Bone marrow (tissue), 2 donors: ENCODE measurements at places on chromosomes 13 and 19.

GRCh38 chr19:50925734-50926133 lies 14.5 kb upstream of the KLK4 start:
- no peak for DNase-seq

- DNase-seq: no peak
These were observed 24.4 kb upstream of the GPR12 start for GRCh38 chr13:26784704-26785639.

DNA sequence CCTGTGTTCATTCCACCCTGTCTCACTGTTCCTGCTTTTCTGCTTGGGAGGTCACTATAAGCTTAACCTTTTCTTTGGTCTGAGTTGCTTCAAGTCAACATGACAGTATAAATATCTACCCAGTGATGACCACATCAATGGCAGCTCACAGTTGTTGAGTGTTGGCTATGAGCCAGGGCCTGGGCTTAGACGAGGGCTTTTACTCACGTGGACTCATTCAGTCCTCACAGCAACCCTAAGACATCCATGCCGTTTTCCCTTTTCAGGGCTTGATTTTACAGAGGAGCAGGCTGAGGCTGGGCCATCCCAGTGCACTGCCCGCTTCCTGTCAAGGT lies 10.2 kb upstream of the CCDC97 start:
- no peak for DNase-seq

GRCh38 chr19:39968789-39969188 lies 2.2 kb upstream of the PSMC4 start:
- DNase-seq: no peak

DNA sequence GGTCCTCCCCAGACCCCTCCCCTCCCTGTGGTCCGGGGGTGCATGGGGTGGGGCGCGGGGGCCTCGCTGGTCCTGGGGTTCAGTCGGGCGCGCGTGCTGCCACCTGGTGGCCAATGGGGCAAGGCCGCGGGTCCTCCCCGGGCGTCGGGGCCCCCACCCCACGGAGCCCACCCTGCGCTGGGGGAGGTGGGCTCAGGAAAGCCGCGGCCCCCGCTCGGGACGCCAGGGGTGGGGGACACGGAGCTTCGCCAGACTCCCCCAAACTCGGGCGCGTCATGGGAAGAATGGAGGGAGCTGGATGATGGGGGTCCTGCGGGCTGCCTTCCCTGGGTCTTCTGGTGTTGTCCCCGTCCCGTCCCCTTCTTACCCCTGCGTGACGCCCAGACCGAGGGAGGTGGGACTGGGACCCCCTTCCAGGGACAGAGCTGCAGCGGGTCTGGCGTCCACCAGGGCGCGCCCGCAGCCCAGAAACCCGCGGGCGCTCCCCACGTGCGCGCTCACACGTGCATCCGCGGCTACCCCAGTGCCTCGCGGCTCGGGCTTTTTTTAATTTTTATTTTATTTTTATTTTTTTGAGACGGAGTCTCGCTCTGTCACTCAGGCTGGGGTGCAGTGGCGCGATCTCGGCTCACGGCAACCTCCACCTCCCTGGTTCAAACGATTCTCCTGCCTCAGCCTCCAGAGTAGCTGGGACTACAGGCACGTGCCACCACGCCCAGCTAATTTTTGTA lies 19.8 kb upstream of the TCF3 start:
- DNase-seq: no peak

GRCh38 chr13:95623141-95623540 lies 21.4 kb downstream of the DZIP1 start:
- no peak for DNase-seq

- no peak for DNase-seq
These were observed 2.0 kb downstream of the UHRF1 start for GRCh38 chr19:4911314-4911713.

DNA sequence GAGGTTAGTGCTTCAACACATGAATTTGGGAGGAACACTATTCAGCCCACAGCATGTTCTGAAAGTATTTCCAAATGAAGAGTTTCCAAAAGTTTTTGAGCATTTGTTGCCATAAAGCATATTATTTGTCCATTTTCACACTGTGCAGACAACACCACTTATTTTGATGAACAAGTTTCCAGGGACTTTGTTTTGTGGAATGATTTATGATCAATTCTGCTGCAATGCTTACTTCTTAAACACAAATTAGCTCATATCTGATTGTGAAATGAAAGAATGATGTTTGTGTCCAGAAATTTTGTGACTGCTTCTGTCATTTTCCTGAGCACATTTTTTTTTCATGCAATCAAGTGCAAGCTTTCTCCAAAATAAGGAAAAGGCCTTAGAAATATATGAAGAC lies 205.3 kb downstream of the RAP2A start:
- no peak for DNase-seq

GRCh38 chr13:48142436-48142835 lies 47.5 kb upstream of the MED4 start:
- peak; percentile 28 for DNase-seq

DNA sequence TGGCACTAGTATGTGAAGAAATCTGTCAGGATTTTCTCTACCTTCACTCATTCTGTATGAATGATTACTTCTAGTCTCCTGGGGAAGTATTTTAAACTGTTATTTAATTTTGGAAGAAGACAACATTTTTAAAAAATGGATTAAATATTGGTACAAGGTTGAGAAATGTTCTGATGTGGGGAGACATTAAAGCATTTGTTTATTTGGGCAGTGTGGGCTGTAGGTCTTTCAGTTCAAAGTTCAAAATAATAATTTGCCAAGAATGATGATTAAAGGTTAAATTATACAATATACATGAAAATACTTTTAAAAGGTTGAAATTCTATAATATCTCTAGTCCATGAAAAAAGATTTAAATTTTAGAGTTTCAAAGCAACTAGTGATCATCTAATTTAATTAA lies 194.7 kb downstream of the NHLRC3 start:
- DNase-seq: no peak

- DNase-seq: no peak
These were observed 366.6 kb downstream of the DNAJC15 start for GRCh38 chr13:43389983-43390382.

DNA sequence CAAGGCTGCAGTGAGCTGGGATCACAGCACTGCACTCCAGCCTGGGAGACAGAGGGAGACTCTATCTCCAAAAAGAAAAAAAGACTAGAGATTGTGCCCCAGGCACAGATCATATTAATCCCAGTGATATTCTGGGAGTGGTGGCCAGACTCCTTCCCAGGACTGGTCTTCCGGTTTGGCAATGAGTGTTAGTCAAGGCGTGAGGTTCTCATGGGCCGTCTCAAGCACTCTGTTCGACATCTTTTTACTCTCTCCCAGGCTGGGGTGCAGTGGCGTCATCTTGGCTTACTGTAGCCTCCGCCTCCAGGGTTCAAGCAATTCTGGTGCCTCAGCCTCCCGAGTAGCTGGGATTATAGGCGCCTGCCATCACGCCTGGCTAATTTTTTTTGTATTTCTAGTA lies 5.3 kb upstream of the DPRX start:
- no peak for DNase-seq

GRCh38 chr19:1590641-1591397 lies 1.8 kb downstream of the MBD3 start:
- DNase-seq: no peak

GRCh38 chr19:29807178-29807577 lies 4.6 kb upstream of the CCNE1 start:
- DNase-seq: no peak
